ENCODE measurements at places on chromosomes 7 and 10.
A peak's percentile ranks its signal among the peaks of the same experiment; 100 is the strongest.

DNA sequence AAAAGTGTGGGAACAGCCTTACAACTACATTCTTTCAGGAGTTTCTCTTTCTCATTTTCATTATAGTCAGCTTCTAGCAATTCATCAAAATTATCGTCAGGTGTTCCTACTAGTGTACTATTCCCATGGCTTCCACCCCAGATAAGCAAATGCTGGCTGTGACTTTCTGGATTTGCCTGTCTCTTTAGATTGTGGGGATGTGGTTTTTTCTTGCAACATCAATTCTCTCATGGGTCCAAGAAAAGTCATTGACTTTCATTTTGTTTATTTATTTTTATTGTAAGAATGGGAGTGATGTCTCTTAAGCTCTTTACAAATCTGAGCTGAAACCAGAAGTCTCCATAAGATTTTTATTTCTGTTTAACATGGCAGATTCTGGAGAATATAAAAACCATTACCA lies 349.7 kb upstream of the SEMA3C start:
- no peak for DNase-seq

- no peak for DNase-seq
These were observed 231.5 kb downstream of the STK31 start for GRCh38 chr7:23941551-23941950.

GRCh38 chr7:26328498-26329390 lies 37.1 kb downstream of the SNX10 start:
- no peak for DNase-seq

- DNase-seq: no peak
These were observed 21.4 kb downstream of the LANCL2 start for GRCh38 chr7:55386541-55386940.

DNA sequence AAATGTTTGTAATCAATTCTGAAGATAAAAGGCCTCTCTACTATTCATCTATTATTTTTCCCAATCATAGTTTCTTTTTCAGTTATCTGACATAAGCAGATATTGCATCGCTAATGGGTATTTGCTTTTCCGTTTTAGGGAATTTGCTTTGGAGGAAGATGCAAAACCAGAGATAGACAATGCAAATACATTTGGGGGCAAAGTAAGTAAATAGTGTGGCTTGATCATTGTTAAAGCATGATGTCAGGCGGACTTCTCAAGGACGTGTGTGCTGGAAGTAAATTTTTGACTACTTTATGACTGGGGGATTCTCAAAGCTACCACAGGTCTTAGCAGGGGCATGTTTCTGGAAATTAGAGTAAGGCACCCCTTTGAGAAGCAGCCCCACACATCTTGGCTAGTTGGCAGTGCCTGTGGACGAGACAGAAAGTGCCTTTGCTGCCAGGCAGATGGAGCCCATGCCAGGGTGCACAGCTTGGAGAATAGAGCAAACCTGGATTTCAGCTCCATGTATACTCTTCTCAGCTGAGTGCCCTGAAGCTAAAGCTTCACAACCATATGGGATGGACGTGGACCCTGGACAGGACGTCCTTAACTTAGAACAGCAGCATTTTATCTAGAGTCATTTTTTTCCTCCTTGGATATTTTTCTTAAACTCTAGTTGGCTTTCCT lies 68.6 kb downstream of the SRI start:
- no peak for DNase-seq

DNA sequence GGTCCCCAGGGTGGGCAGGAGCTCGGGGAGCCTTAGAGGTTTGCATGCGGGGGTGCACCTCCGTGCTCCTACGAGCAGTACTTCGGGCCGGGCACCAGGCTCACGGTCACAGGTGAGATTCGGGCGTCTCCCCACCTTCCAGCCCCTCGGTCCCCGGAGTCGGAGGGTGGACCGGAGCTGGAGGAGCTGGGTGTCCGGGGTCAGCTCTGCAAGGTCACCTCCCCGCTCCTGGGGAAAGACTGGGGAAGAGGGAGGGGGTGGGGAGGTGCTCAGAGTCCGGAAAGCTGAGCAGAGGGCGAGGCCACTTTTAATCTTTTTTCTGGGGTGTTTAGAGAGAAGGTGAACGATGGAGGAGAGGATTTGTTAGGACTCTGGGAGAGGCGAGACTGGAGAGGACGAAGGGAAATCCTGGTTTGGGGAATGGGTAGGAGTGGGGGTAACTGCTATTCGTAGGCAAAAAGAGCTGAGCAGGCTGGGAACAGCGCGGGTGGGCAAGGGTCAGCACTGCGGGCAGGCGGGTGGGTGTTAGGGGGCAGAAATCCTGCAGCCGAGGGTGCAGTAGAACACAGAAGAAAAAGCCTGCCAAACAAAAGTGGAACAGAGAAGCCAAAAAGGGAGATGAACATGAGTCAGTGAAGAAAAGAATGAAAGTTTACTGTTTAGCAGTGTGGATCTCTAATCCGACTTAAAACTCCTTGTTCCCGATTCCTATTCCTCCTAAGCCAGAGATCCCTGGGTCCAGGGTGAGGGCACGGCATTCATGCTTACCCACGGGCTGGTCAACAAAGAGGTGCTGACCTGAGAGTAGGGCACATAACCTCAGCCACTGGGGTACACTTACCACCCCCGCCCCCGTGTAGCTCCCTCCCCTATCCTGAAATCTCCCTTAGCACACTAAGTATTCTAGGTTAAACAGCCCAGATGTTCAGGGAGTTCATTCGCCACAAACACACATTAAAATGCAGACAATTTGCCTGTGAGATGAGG lies 26.9 kb downstream of the PRSS2 start:
- DNase-seq: peak; percentile 51

- peak; percentile 36 for DNase-seq
These were observed 780 bp downstream of the PLEKHA8 start for GRCh38 chr7:30028749-30029635.

DNA sequence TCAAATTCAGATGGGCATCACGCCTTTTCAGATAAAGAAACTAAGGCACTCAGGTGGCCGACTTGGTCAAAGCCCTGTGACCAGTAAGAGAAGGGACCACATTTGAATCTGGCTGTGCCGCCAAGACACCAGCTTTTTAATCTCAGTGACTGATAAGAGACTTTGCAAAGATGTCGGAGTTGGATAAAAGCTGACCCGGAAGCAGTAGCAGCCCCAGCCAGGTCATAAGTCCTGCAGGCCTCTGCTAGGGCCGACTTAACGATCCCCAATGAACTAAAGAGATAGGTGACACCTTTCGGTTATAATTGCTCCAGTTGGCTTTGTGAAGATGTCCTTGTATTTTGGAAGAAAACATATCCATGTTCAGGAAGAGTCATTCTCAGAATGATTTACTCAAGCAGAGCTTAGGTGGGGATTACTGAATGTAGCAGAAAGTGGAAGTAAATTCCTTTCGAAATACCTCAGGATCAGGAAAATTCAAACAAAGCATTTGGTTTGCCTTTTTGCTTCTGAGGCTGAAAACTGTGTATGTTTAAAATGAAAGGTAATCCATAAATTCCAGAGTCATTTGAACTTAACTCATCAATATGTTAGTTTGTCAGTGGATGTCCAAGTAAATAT lies 164.2 kb upstream of the PITRM1 start:
- no peak for DNase-seq

- DNase-seq: no peak
These were observed 298.9 kb upstream of the ADARB2 start for GRCh38 chr10:2036209-2036608.

- no peak for DNase-seq
These were observed 427 bp downstream of the PYROXD2 start for GRCh38 chr10:98414578-98414931.

DNA sequence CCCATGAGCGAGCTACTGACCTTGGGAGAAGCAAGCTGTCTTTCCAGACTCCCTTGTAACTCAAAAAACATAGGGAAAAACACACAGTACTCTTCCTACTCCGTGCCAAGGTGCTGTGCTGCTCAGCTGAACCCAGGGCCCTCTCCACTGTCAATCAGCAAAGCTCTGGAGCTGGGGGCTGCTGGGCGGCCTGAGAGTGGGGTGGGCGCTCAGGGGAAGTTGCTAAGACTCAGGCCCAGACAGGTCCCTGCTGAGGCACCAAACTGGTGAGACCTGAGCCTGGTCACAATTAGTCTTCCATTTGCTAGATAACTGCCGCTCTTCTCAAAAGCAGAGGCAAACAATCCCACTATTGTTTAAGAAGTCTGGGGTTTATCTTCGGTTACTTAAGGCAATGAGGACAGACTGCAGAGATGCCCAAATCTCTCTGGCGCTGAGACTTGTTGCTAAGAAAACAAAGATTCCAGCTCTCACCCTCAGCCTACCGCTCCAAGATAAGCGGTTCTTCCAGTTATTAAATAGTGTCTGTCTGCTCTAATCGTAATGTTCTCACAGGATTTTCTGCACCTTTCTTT lies 22.0 kb downstream of the STEAP1B start:
- no peak for DNase-seq

DNA sequence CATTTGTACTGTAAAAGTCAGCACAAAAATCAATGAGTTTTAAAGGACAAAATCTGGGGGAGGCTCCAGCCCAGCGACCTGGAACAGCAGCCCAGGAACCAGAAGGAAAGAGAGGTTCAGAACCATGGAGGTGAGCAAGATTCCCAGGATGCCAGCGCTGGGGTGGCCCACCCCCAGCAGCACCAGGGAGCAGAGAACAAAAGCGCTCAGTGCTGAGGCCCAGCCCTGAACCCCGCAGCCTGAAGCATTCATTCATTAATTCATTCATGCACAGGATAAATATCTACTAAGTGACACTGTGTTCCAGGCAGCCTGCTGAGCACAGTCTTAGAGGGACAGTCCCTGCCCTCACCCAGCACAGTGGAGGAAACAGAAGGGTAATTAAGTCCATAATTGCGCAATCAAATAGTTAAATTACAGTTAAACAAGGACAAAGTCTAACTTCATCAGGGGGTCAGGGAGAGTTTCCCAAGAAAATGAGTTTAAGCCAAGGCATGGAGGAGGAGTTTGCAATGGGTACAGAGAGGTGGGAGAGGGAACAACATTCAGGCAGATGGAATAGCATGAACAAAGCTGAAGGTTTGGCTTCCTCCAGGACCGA lies 202.3 kb downstream of the GRID1 start:
- no peak for DNase-seq

DNA sequence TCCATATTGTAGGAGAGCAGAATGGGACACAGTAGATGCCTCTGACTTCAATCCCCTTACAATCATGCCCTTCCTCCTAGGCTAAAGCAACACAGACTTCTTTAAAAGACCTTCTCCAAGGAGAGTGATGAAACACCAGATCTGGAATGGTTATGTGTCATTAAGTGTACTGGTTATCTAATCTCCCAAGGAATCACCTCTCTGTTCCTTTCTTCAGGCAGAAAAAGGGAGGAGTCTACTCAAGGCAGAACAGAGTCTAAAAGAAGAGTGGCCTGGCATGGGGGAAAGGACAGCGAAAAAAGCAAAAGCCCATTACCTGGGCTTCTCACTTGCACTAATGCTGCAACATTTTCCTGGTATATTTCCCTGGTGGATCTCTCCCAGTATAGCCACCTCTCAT lies 2.9 kb downstream of the ELMO1 start:
- DNase-seq: no peak

DNA sequence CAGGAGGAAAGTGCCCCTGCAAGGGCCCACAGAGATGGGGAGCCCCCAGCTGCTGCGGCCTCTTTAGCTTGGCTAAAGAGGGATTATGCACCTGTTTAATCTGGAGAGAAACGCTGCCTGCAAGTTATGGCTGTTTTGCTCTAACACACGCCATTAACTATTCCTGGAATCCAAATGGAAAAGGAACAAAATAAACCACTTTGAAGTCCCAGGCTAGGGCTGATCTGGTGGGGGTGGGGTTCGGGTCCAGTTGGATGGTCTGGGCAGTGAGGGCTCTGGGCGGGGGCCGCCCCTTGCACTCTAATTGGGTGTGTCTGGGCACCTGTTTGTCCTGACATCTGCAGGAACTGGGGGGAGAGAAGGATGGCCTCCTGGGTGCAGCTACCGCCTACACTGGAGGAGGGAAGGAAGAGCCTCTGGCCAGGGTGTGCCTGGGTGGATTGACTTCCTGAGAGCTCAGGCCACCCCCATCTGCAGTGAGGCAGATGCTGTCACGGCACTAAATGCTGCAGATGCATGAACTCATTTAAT lies 300.6 kb downstream of the ZEB1 start:
- DNase-seq: no peak

- DNase-seq: no peak
These were observed 23.2 kb downstream of the NKX2-3 start for GRCh38 chr10:99555825-99556523.

DNA sequence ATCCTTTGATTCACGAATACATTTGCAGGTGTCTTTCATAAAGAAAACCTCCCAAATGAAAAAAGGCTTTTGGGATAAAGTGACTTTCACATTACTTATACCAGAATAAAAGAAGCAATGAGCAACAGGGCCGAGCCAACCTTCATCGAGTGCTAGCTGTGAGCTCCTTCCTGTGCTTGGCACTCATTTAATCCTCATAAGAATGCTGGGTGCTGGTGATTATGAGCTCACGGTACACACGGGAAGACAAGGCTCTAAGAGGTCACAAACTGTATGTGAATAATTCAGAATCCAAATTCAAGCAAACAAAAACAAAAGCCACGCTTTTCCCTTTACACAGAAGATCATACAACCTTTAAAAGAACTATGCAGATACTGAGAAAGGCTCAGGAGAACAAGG lies 156.2 kb downstream of the COBL start:
- no peak for DNase-seq

DNA sequence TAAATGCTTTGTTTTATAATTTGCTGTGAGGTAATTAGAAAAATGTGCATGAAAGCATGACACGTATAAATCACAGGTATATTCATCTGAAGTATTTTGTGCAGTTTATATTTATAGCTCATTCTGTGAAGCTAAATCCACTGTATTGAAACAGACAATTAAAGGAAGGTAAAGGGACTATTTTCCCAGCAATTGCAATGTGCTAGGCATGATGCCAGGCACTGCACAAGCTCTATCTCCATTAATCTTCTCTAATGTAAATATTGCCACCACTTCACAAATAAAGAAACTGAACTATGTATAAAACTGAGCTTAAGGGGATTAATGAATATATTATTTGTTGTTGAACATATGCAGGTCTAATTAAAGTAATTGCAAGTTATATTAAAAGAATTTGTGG lies 1012.5 kb downstream of the NRG3 start:
- DNase-seq: no peak

GRCh38 chr10:19518109-19518508 lies 298.1 kb upstream of the PLXDC2 start:
- DNase-seq: no peak

DNA sequence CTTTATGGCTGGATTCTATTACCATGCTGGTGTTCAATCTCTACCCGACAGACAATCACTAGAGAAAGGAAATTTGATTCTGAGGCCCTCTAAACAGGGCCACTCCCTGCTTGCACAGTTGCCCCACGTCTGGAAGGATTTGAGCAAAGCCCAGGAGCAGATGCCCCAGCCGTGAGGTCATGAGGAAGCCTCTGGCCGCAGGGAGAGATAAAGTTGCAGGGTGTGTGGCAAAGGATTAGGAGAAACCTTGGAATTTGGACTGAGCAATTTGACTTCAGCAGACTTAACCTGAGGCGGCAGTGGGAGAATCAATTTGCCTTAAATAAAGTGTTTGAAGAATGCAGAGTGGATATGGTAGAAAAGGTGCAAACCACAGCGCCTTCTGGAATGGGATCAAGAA lies 40.2 kb upstream of the KLF6 start:
- no peak for DNase-seq

DNA sequence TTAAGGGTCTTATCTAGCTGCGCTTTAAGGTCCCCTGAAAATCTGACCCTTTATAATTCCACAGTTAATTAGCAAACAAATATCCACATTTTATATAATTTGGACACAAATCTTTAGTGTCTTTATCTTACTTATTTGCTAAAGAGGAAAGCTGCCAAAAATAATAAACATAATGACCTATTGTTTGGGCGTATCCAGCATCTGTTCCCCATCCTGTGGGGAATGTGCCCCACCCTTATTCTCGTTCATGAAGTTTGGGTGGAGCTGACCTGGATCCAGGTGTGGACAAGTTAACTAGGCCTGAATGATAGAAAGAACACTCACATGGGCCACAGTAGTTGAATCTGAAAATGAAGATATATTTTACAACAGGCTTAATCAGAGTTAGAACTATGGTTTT lies 218.3 kb downstream of the CRPPA start:
- DNase-seq: no peak
